SJSA1 (cell line): ENCODE measurements at places on chromosomes 6 and 20.

DNA sequence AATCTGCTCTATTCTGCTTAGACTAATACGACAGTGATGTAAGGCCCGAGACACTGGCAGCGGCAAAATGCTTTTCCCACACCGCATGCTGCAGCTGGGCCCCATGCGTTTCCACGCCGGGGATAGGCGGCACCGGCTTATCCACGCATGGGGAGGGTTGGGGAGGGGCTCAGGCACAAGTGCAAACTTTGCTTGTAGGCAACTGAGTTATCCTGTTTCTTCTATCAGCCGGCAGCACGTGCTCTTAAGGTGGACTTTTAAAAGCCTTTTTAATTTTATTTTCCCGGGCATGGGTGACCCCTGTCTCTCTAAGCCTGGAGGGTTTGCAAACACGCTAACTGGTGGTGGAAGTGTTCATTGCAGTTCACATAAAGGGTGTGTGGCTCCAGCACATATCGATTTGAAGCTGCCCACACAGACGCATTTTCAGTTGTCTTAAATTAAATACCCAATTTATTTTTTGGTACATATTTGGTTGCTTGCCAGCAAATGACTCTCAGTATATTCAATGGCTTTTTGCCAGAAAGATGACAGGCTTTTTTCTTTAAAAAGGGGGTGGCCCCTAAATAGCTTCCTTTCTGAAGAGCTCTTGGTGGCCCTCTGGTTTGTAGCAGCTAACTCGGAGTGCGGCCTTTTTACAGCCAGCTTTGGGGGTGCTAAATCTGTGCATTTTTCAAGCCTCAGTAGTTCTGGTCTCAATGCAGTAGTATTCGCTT lies 561.8 kb upstream of the AGPAT4 start:
- H3K36me3 ChIP-seq, result no peaks in the 10 kb centered on the region
- H3K27me3 ChIP-seq, result no peaks in the 10 kb centered on the region
- H3K4me3 ChIP-seq, result no peak overlapping the region
- peak; percentile 16 for DNase-seq
- no peak overlapping the region for H3K27ac ChIP-seq
- H3K4me1 ChIP-seq, result peaks cover 9% of the 10 kb centered on the region; the same call in 1 of the 2 replicates

DNA sequence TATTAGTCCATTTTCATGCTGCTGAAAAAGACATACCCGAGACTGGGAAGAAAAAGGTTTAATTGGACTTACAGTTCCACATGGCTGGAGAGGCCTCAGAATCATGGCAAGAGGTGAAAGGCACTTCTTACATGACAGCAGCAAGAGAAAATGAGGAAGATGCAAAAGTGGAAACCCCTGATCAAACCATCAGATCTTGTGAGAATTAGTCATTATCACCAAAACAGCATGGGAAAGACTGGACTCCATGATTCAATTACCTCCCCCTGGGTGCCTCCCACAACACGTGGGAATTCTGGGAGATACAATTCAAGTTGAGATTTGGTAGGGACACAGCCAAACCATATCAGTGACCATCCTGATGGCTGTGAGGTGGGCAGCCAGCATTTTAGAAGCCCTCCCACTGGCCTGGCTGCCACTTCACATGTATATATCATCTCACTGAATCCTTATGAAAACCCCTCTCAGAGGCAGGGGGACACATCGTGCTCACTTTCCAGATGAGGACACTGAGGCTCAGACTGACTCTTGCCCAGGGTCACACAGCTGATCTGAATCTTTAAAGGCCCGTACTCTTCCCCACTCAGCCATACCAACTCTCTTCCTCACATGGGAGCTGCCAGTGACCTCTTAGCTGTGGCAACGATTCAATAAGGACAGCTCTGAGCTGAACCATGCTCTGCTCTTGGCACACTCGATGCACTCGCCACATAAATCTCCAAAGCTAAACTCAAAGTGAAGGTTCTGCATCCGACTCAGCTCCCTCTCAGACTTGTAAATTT lies 25.7 kb downstream of the BMP7 start:
- no peaks in the 10 kb centered on the region for H3K27me3 ChIP-seq
- no peak overlapping the region for H3K4me3 ChIP-seq
- no peak overlapping the region for H3K27ac ChIP-seq
- no peaks in the 10 kb centered on the region for H3K36me3 ChIP-seq

DNA sequence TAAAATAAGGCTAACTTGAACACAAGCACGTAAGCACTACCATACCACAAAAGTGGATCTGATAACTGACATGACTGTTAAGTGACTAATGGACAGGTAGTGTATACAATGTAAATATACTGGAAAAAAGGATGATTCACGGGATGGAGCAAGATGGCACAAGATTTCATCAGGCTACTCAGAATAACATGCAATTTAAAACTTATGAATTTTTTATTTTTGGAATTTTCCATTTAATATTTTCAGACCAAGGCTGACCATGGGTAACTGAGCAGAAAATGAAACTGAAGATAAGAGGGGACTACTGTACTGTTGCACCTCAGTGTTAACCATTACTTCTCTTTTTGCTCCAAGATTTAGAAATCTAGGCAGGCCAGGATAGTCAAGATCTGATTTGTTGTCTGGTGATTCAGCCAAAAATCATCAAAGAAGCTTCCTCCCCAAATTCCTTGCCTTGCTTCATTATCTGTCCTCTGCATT lies 45.4 kb downstream of the TPBG start:
- no peaks in the 10 kb centered on the region for H3K27me3 ChIP-seq
- H3K4me1 ChIP-seq, result peaks cover 18% of the 10 kb centered on the region
- no peak overlapping the region for H3K4me3 ChIP-seq
- H3K36me3 ChIP-seq, result no peaks in the 10 kb centered on the region

GRCh38 chr6:25320459-25320858 lies 41.3 kb downstream of the CARMIL1 start:
- DNase-seq, result no peak
- no peak overlapping the region for H3K4me3 ChIP-seq
- peaks cover 13% of the 10 kb centered on the region for H3K4me1 ChIP-seq
- no peaks in the 10 kb centered on the region for H3K36me3 ChIP-seq
- H3K27ac ChIP-seq, result no peak overlapping the region
- no peaks in the 10 kb centered on the region for H3K27me3 ChIP-seq

DNA sequence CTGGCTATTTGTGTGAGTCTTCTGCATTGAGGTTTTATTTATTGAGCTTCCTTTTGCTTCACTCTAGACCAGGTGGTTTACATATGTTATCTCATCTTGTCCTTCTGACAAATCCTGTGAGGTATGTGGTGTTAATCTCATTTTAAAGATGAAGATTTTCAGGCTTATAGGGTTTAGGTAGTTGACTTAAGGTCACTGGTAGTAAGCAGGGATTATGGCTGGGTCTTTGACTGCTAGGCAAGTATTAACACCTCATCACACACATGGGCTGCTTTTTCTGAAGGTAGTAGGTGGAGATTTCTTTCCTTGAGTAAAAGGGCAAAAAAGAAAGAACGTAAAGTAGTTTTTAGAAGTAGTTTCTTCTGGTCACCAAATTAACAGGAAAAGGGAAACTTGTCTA lies 72.6 kb downstream of the CDKAL1 start:
- DNase-seq, result no peak
- H3K27me3 ChIP-seq, result no peaks in the 10 kb centered on the region
- H3K4me3 ChIP-seq, result no peak overlapping the region
- no peak overlapping the region for H3K27ac ChIP-seq
